NCI-H2029 (cell line): ENCODE measurements at places on chromosomes 6 and 20.

GRCh38 chr6:133730881-133731280 lies 158.0 kb upstream of the TCF21 start:
- no peak for DNase-seq

GRCh38 chr6:75085931-75086635 lies 119.8 kb downstream of the COL12A1 start:
- DNase-seq = no peak

DNA sequence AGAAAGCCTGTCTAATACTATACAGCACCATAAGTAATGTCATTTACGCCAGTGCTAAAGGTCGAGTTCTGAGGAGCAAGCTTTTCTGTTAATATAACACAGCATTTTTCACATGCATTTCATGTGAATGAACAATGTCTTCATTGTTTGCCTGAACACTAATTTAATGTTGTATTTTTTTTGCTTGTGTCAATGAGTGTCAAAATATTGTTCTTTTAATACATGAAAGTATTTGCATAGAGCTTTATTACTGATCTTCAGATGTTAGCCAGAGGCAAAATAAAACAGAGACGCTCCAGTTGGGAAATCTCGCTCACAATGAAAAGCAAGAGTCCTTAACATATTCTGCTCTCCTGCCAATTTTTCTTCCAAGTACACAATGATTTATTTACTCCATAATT lies 151.8 kb downstream of the FOXC1 start:
- DNase-seq = peak; percentile 75

DNA sequence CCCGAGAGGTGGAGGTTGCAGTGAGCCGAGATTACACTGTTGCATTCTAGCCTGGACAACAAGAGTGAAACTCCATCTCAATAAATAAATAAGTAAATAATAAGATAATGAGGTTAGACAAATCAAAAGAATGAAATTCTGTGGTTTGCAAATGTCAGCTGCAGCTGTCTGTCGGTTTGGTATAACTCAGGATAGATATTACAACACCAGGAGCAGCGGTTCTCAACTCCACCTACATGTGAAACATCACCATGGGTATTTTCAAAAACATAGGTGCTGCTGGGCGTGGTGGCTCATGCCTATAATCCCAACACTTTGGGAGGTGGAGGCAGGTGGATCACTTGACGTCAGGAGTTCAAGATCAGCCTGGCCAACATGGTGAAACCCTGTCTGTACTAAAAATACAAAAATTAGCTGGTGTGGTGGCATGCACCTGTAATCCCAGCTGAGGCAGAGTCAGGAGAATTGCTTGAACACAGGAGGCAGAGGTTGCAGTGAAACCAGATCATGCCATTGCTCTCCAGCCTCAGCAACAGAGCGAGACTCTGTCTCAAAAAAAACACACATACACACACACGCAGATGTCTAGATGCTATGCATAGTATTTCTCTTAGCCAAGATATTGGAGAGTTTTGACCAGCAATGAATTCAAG lies 126.1 kb upstream of the LAMP5 start:
- no peak for DNase-seq

- no peak for DNase-seq
These were observed 79.0 kb upstream of the EEF1E1 start for GRCh38 chr6:8181160-8181881.

GRCh38 chr6:95413789-95414188 lies 163.5 kb upstream of the MANEA start:
- no peak for DNase-seq

- DNase-seq = no peak
These were observed 38.6 kb downstream of the HLA-DPB1 start for GRCh38 chr6:33114406-33114805.

DNA sequence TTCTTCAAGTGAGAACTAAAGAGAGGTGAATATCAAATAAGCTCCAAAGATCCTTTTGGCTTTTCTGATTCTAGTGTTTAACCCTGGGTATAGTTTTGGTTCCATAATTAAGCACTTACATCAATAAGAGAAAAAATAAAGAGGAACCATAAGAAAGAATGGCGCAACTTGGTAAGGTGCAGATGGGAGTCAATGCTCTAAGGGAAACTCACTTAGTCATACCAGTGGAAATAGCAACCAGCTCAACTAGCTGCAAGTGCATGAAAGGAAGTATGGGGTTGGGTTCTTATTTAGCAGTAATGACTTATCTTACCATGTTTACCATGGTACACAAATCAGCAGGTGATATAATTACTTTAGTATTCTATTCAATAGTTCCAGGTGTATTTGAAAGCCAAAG lies 296.5 kb upstream of the RUNX2 start:
- no peak for DNase-seq

DNA sequence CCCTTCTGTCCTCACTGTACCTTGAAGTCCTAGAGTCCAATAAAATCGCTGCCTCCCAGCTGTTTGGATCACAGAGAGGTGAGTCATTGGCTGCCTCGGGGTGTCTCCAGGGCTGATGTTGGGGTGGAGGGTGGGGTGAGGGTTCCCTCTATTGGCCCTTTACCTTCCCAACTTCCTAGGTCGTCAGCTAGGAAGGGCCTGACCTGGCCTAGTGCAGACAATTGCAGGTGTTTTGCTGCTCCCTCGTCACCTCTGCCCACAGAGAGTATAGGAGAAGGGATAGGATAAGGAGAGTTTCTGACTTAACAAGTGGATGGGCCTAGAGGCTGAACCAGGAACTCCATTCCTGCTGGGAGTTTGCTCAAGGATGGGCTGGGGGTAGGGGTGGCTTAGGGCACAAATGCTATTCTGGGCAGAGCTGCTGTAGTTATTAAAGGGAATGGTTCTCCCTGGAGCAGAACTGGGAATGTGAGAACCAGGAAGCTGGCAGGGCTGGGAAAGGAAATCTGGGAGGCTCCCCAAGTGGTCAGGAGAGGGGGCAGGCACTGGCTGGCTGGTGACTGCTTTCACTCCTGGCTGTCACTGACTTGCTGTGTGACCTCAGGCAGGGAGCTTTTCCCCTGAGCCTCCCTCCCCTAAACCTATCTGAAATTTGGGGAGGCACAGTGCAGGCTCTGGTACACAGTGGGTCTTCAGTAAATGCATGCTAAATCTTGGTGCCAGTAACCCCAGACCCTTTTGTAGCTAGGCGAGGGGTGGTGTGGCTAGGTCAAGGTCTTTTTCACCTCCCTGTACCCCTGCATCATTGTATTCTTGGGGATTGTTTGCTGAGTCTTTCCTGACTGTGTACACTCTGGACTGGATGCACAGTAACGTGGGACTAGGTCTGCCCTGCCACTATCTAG lies 1.5 kb downstream of the TP53INP2 start:
- DNase-seq = peak; percentile 54

DNA sequence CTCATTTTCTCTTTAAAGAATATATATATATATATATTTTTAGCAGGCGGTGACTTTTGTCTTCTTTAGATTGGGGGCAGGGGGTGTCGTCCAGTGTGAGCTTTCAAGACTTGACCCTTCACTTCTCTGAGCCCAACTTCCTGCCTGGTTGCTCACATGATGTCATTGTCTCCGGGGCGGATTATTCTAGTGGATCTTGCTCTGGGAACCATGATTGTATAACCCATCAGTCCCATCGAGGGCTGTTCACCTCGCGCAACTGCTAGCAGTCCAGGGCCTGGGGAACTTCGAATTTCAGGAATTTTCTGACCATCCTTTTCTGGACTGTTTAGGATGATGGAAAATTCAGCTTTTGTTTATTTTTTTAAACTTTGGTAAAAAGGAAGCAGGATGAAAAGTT lies 1.0 kb downstream of the IGF2R start:
- peak; percentile 64 for DNase-seq

GRCh38 chr6:41697861-41698781 lies 37.3 kb downstream of the TFEB start:
- no peak for DNase-seq

DNA sequence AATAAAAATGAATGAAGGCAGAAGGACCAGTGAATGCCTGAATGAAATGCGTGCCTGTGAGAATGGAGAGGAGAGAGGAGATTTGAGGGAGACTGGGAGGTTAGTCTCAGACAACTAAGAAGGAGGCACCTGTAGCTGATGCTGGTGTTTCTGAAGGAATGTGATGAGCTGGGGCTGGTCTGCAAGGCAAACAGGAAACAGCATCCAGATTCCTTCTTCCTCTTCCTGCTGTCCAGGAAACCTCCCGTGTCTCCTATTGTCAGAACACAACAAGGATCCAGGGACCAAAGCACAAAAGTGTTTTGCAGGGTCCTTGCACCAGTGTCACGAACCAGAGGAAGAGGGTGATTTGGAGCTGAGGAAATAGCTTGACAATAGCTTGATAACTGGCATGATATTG lies 50.4 kb upstream of the TAB2 start:
- DNase-seq = no peak

GRCh38 chr20:9458138-9458796 lies 56.1 kb upstream of the LAMP5 start:
- no peak for DNase-seq

GRCh38 chr6:105318660-105319059 lies 84.2 kb downstream of the PREP start:
- DNase-seq = no peak

DNA sequence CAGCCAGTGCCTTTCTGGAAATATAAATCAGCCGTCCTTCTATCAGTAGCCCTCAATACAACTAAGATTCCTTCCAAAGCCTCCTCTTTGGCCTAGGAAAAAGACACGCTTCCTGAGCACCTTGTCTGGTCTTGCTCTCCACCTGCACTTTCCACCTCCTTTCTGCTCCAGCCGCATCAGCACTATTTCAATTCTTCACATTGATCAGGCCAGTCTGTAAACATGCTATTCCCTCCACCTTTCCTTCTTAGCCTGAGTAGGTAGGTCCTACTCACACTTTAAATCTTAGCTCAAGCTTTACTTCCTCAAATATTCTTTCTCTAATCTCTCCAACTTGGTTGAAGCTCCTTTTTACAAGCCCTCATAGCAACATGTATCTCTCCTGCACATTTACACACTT lies 11.4 kb downstream of the RANBP9 start:
- DNase-seq = no peak

DNA sequence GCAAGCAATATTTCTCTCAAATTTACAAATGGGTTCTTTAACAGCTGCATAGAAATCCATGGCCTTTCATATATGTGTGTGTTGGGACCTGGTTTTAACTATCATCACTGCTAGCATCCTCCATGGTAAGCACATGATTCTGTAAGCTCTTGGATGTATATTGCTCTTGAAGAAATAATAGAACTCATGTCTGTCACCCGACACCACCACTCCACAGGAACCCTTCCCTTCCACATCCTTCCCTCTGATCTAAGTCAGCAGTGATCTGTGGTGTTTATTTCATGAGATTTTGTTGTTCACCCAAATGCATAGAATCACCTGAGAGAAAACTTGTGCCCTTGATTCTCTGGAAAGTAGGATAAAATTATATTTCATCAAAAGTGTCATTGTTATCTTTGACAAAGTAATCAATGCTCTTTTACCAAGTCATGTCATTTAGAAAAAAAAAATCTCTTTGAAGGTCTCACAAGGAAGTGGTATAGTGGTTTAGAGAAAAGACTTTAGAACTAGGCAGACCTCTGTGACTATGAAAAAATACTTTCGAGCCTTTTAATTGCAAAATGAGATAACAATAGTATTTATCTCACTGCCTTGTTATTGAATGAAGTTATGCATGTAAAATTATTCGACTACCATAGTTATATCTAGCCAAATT lies 649.8 kb upstream of the SLC35B3 start:
- DNase-seq = no peak

DNA sequence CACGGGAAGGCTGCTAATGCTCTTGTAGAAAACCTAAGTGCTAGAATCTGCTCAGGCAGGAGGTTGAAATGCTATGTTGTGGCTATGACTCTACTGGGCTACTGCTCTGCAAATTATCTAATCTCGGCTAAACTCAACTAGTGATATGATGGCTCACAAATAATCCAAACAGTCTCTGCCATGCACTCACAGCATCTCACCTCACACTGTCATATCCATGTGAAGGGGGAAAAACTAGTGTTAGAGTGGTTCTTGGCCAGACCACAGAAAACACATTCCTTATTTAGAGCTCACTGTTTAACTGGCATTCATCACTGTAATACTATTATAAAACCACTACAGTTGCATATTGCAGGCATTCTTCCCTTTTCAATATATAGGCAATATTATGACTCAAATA lies 81.8 kb upstream of the DST start:
- no peak for DNase-seq

DNA sequence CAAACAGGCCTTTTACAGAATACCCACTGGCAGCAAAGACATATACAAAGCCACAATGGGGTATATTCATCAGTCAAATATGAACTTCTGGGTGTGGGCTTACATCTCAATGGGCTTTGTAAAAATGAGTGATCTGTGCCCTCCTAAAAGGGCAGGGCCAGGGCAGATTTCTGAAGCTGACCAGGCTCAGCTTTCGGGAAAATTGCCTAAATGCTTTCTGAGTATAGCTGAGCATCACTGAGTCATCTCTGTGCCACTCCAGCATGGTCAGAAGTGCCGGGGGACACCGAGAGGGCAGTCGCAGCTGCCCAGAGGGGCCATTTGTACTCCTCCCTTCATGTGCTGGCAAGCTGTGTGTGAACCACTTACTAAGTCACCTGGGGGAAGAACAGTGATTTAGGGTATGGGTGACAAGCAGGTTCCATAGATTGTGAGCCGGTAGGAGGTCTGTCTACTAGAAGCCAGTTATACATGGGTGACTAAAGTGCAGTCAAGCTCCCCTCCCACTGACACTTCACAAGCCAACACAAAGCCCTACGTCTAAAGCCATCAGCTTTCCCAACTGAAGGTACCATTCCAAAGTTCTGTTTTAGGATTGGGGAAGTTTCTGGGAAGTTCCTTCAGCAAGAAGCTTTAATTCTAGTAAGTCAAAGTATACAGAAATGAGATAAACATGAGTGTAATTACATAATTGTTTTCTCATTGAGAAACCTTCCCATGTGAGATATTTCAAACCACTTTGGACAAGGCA lies 147.6 kb upstream of the TAB2 start:
- no peak for DNase-seq

GRCh38 chr6:119880840-119881239 lies 531.3 kb upstream of the MAN1A1 start:
- DNase-seq = no peak

- no peak for DNase-seq
These were observed 1.6 kb downstream of the CEP43 start for GRCh38 chr6:167000759-167001158.

DNA sequence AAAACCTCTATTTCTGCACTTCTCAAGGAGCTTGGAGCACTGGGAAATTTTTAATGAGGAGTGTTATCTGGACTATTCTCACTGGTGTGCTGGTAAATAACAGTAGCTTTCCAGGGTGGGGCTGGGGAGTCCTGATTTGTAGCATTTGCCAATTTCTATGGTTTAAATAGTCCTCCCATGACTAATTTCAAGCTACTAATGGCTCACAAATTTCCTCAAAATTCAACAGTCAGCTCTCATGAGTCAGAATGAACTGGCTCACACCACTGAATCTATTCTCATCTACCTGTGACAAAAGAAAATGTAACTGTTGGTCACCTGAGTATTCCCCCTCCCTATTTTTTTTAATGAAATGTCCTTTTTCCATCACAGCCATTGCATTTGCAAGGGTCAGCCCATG lies 449.6 kb downstream of the KIF16B start:
- no peak for DNase-seq
